ENCODE measurements at places on chromosomes 11 and 22. TPM values are rescaled to one million over a fixed set of nuclear protein-coding genes. Genes with fewer than 3 reads are reported as not detected.

GRCh38 chr11:78076733-78077403 is 2.8 kb downstream of the NDUFC2 start:
- peak overlapping the region; percentile 29 for H3K27ac ChIP-seq
- H3K4me1 ChIP-seq: peaks cover 51% of the 10 kb centered on the region
- H3K4me3 ChIP-seq: peak overlapping the region; percentile 42
- no peak for DNase-seq
- H3K27me3 ChIP-seq: no peaks in the 10 kb centered on the region

MRGPRX4 gene
- total RNA-seq: not detected

DNA sequence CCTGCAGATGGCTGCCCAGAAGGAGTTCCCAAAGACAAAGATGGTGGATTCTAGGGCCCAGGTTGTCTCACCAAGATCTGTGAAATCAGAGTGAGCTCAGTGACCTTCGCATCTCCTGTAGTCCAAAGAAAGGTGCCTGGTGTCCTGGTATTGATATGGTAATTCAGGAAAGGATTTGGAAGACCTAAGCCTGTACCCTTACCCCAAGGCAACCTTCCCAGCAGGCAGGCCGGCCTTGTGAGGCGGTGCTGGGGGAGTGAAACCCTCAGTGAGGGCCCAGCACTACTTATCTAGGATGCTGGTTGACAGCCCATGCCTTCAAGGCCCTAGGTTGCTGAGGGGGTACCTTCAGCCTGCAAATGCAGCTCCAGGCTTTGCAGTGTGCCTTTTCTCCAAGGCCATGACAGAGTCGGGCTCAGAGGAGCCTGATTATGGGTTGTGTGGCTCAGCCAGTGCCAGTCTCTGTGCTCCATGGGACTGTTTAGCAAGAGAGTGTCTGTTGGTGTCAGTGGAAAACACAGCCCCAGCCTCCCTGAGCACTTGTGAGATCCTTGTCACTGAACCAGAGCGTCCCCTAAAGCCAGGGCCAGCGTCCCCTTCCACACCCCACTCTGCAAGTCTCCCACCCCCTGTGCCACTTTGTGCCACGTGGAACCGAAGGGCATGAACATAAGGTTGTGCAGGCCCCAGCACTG is 72.8 kb upstream of the MYOD1 start:
- no peaks in the 10 kb centered on the region for H3K36me3 ChIP-seq
- H3K4me3 ChIP-seq: no peak overlapping the region
- H3K27ac ChIP-seq: no peak overlapping the region
- H3K27me3 ChIP-seq: peaks cover 11% of the 10 kb centered on the region
- no peaks in the 10 kb centered on the region for H3K4me1 ChIP-seq
- no peak for DNase-seq

DNA sequence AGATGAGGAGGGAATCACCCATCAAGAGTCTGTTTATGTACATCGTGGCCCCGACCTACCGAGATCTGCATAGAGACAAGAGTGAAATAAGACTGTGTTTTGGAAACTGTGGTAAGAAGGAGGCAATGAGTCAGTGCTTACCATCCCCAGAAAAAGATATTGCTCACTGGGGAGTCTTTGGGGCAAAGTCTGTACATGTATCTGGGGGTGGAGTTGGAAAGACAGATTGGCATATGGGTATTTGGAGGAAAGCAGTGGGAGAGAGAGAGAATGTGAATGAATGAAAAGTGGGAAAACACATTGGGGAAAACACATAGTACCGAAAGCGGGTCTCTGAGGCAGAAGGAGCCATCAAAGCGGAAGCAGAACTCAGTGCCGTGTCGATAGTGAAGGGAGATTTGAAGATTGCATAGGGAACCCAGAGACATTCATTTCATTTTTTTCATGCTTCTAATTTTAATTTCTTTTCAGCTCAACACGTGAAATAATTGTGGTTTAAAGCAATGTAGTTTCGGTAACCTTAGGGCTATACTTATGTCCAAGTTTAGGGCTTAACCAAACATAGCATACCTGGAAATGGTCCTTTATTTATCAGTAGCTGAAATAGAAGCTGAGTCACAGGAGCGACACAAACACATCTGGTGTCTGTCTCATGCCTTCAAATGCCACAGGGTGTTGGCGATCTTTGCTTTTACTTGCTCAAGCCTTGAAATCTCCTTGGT is 98.6 kb upstream of the CD44 start:
- H3K4me3 ChIP-seq: peak overlapping the region; percentile 72
- peak overlapping the region; percentile 93 for H3K27ac ChIP-seq
- peaks cover 5% of the 10 kb centered on the region for H3K36me3 ChIP-seq
- peaks cover 2% of the 10 kb centered on the region for H3K27me3 ChIP-seq
- peaks cover 66% of the 10 kb centered on the region for H3K4me1 ChIP-seq
- DNase-seq: peak; percentile 70

KDM4E gene
- not detected for total RNA-seq
